ENCODE measurements at places on chromosomes 13 and 19.
A peak's percentile ranks its signal among the peaks of the same experiment; 100 is the strongest.

DNA sequence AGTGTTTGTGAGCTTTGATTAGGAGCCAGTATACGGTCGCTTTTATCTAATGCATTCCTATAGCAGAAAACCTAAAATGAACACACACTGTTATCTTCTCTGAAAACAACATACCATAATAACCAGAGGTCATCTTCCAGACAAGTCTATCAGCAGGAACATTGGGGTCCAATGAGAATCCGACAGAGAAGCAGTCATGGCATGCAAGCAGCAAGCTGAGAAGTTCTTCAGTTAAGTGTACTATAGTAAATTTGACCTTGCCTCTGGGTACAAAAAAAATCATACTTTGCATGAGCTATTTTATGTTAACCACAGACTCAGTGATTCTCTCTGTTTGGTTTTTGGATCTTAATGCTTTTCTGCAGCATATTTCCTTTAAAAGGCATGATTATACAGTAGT lies 1505.1 kb downstream of the PCDH9 start:
- DNase-seq, result no peak

DNA sequence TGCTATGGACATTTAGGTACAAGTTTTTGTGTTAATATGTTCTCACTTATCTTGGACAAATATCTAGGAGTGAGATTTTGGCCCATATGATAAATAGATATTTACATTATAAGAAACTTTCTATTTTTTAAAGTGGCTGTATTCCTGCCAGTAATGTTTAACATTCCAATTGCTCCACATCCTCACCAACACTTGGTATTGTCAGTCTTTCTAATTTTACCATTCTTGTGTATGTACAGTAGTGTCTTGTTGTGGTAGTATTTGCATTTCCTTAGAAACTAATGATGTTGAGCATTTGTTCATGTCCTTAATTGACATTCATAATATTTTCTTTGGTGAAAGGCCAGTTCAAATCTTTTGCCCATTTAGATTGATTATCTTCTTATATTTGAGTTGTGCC lies 171.4 kb upstream of the TSHZ3 start:
- DNase-seq, result no peak

DNA sequence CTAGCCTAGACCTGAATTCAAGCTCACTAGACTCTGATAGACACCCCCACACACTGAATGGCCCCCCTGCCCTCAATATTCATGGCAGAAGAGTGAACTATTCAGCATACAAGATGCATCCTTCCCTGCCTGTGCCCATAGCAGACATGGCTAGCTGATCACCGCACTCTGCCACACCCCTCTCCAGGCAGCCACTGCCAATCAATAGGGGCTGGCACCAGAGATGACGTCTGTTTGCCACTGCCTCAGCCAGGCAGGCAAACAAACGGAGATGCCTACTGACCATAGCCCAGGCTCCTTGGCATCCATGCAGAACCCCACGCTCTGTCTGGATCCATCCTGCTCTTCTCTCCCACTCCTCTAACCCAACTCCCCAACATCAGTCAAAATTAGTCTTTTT lies 13.8 kb upstream of the NPAS1 start:
- no peak for DNase-seq

DNA sequence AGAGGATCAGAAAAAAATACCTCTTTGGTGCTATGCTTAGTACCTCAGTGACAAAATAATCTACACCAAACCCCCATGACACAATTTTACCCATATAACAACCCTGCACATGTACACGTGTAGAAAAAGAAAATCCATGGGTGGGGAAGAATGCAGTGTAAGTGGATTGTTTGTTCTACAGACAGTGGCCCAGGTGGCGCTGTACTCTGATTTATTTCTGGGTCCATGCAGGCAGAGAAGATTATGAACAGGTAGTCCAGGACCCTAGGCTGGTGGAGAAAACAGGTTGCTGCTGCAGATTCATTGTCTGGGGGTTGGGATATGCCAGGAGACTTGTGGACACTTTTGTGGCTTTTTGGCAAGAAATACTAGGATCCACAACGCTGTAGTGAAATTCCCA lies 9.1 kb downstream of the ZNF100 start:
- DNase-seq, result no peak

- no peak for DNase-seq
Observed at GRCh38 chr13:21461131-21461530, 2.0 kb upstream of the ZDHHC20 start.

DNA sequence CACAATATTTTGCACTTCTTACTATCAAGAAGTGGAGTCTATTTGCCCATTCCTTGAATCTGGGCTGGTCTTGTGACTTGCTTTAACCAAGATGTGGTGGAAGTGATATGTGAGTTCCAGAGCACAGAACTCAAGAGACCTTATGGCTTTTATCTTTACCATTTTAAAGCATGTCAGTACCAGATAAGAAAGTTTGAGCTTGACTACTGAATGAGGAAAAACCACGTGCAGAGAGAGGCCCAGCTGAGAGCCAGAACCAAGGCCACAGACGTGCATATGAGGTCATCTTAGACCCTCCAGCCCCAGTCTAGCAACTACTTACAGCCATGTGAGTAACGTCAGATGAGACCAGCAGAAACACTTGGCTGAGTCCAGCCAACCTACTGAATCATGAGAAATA lies 6.3 kb upstream of the CDK8 start:
- DNase-seq, result no peak

DNA sequence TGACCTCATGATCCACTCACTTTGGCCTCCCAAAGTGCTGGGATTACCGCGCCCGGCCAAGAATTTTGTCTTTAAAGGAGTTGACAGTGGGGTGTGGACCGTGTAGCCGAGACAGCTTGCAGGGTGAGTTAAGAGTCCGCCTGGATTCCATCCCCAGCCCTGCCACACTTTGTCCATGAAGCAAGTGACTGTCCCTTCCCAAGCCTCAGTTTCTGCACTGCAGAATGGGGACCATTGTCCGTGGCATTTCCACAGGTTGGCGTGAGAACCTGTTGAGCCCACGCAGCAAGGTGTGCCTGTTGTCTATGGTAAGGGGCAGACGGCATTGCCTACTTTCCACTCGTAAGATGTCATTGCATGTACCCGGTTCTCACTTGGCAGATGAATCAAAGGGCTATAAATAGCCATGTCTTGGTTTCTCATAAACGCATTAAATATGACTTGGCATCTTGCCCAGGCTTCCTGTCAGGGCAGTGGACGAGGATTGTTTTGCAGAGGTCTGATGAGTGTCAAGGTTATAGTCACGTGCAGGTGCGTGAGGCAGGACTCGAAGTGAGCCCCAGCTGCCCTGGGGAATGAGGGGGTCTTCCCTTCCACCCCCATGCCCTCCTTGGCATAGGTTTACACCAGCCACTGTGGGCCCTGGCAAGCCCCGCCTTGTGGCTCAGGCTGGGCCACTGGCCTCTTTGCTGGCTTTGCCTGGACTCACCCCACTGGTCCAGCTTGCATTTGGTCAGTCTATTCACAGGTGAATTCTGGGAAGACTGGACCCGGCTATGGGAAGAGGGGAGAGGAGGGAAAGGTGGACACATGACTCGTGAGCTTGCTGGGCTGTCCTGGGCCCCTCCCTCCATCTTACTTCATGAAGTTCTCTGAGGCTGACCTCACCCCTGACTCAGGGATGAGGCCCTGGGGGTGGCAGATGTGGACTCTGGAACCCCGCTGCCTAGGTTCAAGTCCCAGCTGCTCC lies 14.6 kb downstream of the FAM187B start:
- DNase-seq, result peak; percentile 81
